ENCODE measurements at places on chromosomes 5 and 9.

DNA sequence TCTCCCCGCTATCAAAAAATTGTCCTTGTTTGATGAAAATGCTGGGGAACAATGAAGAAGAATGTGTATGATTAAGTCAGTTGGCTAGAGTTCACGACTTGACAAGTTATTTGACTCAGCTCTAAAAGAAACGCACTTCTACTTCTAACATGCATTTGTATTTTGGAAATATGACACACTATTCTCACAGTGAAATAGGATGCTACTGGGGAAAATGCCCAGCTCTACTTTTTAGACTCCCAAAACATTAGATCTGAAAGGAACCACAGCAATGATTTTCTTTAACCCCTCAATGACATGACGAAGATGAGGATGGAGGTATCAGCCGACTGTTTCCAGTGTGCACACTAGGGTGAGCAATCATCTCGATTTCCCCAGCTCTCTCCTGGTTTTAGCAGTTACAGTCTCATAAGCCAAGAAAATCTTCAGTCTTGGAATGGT, 83.6 kb upstream of the PCSK1 start:
- DNase-seq = no peak

DNA sequence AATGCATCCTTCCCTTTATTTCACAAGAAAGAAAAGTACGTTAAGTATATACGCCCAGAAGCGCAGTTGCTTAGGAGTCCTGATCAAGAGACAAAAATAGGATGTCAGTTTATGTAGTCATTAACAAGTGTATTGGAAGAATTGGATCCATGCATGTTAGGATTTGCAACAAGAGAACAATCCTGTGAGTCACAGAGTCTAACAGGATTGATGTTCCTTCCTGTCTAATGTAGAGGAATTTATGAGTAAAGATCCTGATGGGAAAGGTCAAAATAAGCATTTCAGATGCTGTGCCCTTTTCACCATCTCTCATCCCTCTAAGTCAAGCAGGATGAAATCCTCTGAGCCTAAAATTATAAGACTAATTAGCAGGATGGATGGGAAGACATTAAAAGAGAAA, 406.0 kb upstream of the GRIA1 start:
- no peak for DNase-seq

- no peak for DNase-seq
Measured at GRCh38 chr5:116574367-116575325, at the start of gene SEMA6A. TSS of gene SEMA6A (minus strand) at chr5:116574823. CDS start at chr5:116504944, 69,879 bp downstream.

GRCh38 chr5:158700231-158701006, 399.3 kb downstream of the EBF1 start:
- no peak for DNase-seq

GRCh38 chr5:67774786-67775185, 440.8 kb upstream of the PIK3R1 start:
- no peak for DNase-seq

DNA sequence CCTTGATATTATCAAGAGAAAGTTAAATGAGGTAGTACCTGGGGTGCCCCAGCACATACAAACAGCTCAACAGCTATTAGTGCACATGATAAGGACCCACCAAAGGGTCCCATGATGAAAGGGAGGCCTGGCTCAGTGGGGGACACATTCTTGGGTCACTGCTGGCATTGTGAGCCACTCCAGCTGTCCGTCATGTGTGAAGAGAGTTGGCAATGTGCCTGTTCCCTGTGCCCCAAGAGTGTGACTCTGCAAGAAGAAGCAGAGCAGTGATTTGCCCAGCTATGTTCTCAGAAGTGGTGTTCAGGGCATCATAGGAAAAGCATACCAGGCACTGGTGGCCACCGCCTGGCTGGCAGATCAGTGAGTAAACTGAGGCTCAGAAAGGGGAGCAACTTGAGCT, 37.1 kb upstream of the TDRD7 start:
- DNase-seq = no peak

- DNase-seq = no peak
Measured at GRCh38 chr9:134136996-134137299, 1.1 kb downstream of the WDR5 start.

DNA sequence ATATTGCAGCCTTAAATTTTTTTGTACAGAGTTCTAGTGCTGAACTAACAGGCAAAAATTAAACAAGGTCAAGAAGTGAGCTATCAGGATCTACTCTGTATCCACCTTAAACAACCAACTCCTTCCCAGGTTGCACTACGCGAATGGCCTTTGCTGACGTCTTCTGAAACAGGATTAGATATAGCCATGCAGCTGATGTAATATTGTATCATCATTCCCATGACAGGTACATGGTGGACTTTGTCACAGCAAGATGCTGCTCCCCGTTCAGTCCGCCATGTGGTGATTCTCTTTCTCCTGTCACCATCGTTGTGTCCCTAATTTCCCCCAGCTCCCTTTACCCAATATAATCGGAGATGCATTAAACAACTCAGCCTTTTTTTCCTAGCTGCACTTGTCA, 328.9 kb downstream of the DEPDC1B start:
- no peak for DNase-seq

DNA sequence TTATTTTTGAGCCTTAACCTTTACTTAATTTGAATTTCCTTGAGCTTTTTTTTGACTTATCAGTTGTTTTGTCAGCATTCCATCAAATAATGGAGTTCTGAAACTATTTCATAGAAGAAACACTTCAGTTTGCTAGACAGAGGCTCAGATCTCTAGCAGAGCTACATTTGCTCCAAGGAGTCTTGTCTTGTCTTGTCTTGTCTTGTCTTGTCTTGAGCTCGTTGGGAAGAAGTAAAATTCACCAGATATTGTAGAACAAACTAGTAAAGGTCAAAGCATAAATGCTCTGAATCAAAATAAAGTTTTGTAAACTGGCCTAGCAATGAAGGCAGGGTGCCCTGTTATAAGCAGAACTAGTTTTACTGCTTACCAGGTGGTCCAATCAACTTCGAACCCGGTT, 33.5 kb downstream of the RAB24 start:
- DNase-seq = no peak

GRCh38 chr5:73896097-73896496, 270.1 kb downstream of the ARHGEF28 start:
- no peak for DNase-seq

DNA sequence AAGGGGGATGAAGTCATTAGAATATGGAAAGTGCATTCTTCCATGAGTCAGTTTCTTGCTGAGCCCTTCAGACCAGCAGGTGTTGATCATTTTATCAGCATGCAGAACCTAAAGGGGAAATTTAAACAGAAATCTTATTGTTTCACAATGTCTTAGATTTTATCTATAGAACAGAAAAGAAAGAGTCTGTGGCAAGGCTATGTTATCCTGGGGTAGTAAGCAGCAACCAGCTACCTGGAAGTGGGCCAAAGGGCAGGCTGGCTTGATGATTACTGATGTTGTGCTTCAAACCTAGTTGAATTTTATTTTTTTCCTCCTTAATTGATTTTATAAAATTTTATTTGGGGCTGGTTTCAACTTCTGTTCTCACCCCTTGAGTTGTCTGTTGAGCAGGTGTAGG, 101.5 kb downstream of the LRRC70 start:
- no peak for DNase-seq

DNA sequence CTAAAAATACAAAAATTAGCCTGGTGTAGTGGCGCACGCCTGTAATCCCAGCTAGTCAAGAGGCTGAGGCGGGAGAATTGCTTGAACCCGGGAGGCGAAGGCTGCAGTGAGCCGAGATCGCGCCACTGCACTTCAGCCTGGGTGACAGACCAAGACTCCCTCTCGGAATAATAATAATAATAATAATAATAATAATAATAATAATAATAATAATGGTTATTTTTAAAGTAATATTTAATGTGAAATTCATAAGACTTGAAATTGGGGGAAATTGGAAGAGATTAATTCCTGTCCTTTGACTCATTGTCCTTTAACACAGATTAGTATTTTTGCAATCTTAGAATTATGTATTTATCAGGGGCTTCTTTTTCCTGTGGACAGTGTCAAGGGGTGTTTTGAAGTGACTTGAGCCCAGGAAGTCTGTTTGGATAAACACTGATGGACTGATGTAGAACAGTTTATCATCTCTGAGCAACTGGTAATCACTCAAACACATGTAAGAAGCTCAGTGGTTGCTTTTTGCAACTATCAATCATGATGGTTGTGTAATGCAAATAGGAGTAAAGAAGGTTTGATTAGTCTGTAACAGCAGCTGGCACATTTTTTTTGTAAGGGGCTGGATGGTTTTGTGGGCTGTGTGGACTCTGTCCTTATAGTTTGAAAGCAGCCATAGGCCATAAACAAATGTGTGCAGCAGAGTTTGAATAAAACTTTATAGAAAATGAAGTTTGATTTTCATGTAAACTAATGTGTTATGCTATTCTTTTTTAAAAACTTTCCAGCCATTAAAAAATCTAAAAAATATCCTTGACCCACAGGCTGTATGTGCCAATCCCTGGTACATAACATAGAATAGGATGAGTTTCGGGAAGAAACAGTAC, 93.5 kb downstream of the F2RL2 start:
- DNase-seq = no peak

GRCh38 chr5:149061341-149061740, 1.5 kb downstream of the SH3TC2 start:
- no peak for DNase-seq

DNA sequence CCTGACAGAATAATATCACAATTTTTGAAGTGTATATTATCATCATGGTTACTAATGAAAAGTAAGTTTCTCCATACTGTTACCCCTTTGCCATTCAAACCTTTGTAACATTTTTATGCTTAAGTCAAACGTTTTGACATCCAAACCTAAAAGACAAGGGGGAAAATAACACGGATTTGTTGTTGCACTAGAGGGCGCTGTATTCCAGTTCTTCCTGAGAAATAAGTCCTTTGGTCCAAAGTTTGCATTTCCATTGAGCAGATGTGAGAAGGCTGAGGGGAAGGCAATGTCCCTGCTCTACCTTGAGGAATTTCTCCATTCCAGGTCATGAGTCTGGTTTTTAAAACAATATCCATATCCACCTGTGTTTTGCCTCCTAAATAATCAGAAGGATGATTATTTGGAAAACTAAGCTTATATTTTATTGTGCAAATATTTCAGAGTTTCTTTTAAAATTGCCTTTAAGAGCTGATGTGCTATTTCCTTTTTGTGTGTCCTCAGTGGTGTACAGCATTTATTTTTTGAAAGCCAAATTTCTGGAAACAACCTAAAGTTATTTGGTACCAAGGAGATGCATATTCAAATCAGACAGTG, 9.7 kb downstream of the LECT2 start:
- no peak for DNase-seq

GRCh38 chr9:116543731-116544400, 143.2 kb upstream of the TRIM32 start:
- no peak for DNase-seq

GRCh38 chr9:76583256-76583655, 124.3 kb downstream of the GCNT1 start:
- no peak for DNase-seq

DNA sequence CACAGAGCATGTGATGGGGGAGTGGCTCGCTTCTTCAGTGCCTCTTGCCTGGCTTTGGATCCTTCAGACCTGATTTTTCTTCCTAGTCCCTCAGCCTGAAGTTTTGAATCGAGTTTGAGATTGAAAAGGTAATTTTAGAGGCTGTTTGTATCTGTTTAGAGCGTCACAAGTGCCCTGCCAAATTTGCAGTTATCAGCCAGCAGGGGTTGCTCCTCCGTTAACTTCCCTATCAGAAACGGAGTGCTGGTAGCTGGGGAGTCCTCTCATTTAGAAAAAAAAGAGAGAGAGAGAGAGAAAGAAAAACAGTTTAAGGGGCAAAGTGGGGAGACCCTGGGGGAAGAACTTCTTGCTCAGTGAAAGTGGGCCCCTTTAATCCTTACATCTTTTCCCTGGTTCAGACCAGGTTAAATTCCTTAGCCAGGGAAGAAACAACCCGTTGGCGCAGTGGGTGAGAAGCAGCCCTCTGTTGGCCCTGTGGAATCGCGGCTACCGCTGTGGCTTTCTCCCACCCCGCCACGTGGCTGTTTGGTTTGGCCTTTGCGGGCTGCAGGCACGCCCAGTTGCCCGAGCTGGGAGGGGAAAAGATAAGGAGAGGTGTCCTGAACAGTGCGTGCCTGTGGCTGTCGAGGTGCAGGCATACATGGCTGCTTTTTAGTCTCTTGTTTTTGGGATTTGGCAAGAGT, 576.7 kb upstream of the ACO1 start:
- DNase-seq = no peak

DNA sequence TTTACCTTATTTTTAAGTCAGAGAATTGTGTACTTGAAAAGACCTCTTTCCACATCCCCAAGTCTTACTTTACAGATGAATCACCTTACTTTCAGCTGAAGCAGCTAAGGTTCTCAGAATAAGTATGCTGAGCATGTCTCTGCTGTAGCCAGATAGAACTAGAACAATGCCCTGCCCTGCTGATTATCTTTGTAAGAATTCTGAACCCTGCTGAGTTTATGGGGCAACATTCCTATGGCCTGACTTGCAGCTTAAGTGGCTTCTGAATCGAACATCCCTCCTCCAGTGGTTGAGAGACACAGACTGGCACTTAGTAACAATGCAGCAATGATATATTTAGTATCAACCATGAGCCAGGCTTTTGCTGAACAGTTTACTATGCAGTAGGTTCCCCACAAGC, 592.0 kb upstream of the WWC1 start:
- no peak for DNase-seq

DNA sequence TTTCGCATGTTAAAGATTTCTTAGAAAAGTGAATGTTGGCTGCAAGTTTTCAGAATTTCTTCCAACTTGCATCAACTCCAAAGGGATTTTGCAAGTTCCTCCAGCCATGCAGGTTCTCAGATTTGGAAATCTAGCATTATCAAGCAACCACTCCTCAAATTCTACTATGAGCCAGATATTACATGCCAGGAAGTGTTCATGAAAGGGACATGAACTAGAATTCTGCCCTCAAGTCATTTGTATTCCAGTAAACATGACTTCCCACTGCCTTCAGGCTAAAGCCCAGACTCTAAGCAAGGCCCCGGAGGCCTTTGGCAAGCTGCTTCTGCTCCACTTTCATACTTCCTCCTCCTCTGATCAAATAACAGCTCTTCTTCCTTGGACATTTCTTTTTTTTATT, 111.3 kb upstream of the PAPPA start:
- no peak for DNase-seq

- no peak for DNase-seq
Measured at GRCh38 chr5:76692274-76692540, 23.7 kb upstream of the F2R start.

DNA sequence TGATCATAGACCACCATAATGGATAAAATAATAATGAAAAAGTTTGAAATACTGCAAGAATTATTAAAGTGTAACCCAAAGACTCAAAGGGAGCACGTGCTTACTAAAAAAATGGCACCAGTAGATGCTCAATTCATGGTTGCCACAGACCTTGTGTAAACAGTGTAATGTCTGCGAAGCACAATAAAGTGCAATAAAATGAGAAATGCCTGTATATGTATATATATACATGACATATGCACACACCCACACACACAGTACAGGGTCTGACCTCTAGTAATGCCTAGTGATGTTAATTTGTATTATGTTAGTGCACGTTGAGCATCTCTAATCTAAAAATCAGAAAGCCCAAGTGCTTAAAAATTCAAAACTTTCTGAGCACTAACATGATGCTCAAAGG, 52.3 kb downstream of the FBXO38 start:
- no peak for DNase-seq

DNA sequence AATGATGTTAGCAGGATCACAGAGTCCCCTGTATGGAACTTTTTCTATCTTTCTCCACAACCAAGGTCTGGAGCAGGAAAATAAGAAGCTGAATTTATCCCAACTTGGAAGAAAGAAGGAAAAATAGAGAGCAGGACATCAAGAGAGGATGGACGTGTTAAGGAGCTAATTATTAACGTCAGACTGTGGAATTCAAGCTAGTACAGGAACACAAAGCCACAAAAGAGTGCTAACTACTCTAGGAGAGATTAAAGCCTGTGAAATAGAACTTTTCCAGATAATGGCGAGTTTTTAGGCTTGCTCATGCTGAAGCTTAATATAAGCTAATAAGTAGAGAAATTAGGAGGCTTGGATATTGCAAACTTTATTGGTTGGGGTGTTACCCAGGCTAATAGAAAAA, 632 bp upstream of the SPINK13 start:
- DNase-seq = no peak

Data from stimulated activated CD4-positive, alpha-beta T cell treated with anti-CD3 and anti-CD28 coated beads, Interleukin-15, amount 100 ng/mL, for 1 hour (primary cell).